Stimulated activated CD4-positive, alpha-beta T cell treated with anti-CD3 and anti-CD28 coated beads, Interleukin-4, amount 100 ng/mL, for 48 hours (primary cell): ENCODE measurements at places on chromosomes 16 and 17.

DNA sequence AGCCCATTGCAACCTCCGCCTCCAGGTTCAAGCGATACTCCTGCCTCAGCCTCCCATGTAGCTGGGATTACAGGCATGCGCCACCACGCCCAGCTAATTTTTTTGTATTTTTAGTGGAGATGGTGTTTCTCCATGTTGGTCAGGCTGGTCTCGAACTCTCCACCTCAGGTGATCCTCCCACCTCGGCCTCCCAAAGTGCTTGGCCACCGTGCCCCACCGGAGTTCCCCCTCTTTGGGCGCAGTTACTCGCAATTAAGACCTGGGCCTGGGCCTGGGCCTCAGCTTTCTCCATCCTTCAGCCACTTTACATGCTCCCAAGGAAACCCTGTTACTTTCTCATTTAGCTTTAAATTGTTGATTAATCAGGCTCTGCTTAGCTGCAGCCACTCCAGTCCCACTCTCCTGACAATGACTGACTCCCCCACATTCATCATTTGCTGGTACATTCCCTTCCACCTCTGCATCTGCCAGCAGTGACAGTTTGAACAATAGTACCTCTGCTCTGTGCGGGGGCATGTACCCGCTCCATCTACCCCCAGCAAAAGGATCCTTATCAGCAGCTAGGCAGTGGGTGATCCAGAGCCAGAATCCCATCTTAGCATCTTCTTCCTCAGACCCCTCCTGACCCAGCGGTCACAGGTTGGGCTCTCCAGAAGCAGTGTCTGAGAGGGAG lies 47.2 kb upstream of the SLC47A1 start:
- DNase-seq = no peak

- no peak for DNase-seq
Measured at GRCh38 chr17:36675786-36676185, 74.4 kb downstream of the MRM1 start.

DNA sequence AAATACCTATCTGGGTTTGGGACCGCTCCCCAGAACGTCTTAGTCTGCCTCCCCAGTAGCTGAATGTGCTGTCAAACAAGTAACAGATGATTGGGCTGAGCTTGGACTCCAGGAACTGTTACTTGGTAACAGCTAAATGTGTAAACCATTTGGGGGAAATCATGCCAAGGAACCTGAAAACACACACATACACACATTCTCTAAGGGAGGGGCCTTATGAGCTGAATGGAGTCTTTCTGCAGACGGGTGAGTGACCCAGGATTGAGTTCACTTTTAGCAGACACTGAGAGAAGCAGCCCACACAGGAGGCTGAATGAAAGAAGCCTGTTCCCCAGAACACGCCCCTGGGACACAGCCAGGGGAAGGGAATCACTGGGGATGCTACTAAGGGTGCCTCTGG lies 1.6 kb downstream of the ACLY start:
- no peak for DNase-seq

GRCh38 chr17:17314501-17315071 lies 11.4 kb downstream of the NT5M start:
- DNase-seq = no peak

- no peak for DNase-seq
Measured at GRCh38 chr16:79571065-79571902, 29.3 kb downstream of the MAF start.

- DNase-seq = no peak
Measured at GRCh38 chr17:61904094-61904710, 23.6 kb downstream of the INTS2 start.

DNA sequence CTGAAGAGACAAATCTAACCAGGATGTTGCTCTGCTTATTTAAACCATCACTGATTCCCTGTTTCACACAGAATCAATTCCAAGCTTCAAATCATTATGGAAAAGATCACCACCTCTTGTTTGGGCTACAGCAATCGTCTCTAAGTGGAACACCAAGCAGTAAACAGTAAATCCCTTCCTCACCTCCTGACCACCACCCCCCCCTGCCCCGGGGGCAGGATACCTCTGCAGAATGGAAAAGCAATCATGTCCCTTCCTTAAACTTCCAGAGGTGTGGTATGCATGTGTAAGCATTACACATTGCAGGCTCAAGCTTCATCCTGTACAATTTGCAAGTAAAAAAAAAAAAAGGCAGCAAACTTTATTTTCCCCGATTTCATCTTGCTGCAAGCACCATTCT lies 373.8 kb downstream of the NPIPA8 start:
- DNase-seq = no peak

DNA sequence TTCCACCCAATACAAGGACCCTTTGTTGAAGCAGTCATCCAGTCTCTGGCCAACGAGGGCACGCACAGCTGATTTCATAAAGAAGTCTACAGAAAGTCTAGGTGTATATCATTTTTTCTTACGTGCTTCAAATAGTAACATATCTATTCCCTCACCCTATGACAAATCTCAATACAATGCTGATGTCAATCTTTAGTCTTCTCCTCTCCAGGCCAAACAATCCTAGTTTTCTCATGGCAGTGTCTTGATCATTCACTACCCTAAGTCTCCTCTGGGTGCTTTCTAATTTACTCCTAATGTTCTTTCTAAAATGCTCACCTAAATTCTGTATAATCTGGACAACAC lies 92.6 kb downstream of the CACNG1 start:
- DNase-seq = no peak

DNA sequence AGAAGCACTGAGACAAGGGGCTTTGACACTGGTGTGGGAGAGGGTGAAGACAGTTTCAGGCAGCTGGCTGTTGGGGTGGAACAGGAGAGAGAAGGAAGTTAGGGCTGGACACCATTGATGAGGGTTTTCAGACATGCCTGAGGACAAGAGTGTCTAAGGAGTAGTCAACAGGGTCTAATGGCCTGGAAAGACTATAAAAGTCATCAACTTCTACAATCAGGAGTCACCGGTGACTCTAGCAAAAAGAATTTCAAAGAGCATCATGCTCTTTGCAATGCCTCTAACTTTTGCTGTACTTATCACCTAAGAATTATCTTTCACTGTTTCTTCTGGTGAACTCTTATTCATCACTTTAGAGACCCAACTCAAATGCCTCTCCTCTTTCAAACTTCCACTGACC lies 213.9 kb downstream of the C16orf78 start:
- DNase-seq = no peak

GRCh38 chr17:41691031-41691777 lies 2.5 kb downstream of the EIF1 start:
- no peak for DNase-seq
